ENCODE measurements at places on chromosomes 12 and 14.

DNA sequence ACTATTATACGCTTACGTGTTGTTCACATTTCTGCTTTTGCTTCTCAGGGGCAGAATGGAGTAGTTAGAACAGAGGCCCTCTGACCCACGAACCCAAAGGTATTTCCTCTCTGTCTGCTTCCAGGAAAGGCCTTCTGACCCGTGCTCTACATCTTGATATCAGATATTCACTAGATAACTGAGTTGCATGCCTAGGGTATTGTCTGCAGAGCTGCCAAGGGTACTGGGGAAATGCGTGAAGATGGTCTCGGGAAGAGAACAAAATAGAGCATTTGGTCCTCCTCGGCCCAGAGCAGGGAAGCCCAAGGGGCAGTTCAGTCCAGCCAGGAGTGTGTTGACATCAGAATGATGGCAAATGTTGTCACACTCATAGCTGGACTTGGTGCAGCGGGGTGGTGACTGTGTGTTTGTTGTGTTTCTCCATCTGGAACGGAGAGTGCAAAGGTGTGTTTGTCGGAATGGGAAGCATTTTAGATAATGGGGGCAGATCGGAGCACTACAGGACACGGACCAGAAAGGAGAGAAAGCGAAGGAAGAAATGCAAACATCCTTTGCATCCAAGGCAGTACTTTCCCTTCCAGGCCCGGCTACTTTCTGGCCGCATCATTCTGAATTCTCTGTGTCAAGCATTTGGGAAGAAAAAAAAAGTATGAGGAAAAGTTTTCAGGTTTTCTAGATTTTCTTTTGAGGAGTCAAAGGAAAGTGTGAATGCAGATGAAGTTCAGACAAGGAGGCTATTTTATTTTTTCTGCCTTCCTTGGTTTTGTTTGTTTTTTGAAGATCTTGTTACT lies 8.1 kb downstream of the GLT1D1 start:
- DNase-seq: no peak

DNA sequence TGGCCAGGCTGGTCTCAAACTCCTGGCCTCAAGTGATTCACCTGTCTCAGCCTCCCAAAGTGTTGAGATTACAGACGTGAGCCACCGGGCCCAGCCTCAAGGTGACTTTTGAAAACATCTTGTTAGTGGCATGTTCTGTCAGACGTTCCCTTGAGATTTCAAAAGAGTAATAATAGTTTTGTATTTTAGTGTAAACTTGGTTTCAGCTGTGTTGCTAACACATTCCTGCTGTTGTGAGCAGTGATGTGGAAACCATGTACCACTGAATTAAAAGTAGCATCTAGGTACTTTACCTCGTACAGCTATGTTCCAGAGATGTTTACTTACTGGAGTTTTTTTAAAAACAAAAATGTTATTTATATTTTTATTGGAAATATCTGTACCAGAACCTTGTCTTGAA lies 111.3 kb downstream of the AEBP2 start:
- DNase-seq: no peak

DNA sequence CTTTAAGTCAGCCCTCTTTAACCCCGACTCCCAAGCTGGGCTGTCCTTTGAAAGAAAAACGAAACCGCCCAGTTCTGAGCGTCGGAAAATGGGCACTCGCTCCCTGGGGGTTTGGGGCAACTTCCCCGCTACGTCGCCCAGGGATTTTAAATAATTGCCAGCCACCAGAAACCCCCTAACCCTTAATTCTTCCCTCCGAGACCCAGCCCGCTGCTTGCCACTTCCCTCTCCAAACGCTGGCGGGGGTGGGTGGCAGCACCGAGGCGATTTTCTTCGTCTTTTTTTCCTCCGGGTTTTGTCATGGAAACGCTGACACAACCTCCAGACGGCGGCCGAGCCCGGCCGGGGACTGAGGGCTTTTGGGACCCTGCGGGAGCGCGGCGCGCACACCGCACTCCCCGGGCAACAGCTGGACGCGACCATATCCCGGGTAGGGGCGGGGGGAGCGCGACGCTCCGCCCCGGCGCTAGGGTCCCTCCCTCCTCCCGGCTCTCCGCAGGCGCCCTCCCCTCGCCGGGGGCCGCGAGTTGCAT lies at the start of gene CHST11:
Gene CHST11, plus strand, starts transcription at position 532 of the 533 bp plus-strand sequence.
- peak; percentile 86 for DNase-seq

- peak; percentile 3 for DNase-seq
Observed at GRCh38 chr12:81692008-81692407, 67.1 kb downstream of the PPFIA2 start.

DNA sequence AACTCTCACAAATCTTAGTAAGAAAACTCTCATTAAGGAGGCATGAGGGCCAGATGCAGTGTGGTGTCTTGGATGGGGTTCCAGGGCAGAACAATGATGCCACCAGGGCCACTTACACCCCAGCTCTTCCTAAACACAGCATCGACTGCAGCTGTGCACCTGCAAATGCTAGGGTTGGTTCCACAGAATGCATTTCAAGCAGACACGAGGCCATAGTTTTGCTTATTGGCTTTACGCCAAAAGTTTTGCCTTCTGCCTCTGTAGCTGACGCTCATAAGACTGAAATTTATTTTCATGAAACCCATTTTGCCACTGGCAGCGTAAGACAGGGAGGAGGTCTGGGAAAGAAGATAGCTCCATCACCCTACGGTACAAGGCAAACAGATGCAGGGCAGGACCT lies 179.0 kb downstream of the RIMBP2 start:
- no peak for DNase-seq

DNA sequence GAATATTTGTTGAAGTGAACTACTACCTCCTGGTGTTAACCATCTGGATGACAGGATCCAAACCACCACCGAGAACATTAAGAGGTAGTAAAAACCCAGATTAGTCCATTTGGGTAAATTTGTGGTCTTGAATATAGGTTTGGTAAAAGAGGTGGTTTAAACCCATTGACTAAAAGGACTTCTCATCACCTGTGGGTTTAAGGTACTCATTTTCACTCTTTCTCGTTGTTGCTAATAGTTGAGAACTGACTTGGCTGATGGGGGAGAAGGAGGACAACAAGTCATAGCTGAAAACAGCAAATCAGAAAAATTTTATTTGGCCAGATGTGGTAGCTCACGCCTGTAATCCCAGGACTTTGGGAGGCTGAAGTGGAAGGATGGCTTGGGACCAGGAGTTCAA lies 59.2 kb downstream of the ACADS start:
- DNase-seq: no peak

GRCh38 chr12:88628856-88629509 lies 48.7 kb upstream of the KITLG start:
- DNase-seq: no peak

DNA sequence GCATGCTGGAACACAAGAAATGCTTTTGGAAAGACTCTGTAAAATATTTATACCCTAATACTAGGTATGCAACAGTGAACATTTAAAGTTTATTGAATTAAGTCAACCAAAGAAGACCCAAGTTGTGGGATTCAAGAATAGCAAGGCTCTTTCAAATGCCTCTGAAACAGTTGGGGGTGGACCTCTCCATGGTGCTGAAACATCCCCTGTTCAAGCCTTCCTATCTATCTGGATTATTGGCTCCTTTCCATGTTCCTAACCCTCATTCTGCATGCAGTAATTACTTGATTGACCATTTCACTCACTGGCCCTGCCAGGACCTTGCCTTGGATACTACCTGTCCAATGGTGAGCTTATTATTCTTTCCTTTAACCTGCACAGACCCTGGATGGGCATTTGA lies 349.7 kb downstream of the NRXN3 start:
- DNase-seq: no peak

GRCh38 chr12:6753772-6754356 lies 923 bp upstream of the MLF2 start:
- DNase-seq: no peak

All from NCI-H446 (cell line).